Left lobe of liver (tissue), 2 donors: ENCODE measurements at places on chromosomes 5 and 9. TPM values are rescaled to one million over a fixed set of nuclear protein-coding genes. Genes with fewer than 3 reads are reported as not detected.

FBXL7 gene
- total RNA-seq = 1.1 TPM

ADAMTS19 gene
- 0.23 TPM for total RNA-seq

PRDM9 gene
- 0.08 TPM for total RNA-seq

GRCh38 chr9:123514766-123515165 is 158.8 kb downstream of the CRB2 start:
- no peak for DNase-seq

DNA sequence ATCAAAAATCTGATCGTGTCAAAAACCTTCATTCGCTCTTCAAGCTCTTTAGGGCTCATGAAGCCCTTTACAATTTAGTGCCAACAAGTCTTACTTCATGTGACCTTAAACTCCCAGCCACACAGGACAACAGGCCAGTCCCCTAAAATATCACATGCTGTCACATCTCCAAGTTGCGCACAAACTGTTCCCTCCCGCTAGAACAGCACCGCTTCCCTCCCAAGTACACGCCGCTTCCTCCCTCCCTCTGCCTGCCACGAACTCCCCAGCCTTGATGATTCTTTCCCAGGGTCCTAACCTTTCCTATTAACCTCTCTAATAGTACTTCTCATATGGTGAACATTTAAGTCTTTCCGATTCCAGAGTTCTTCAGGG is 91.2 kb downstream of the TLE1 start:
- no peak for DNase-seq

GRCh38 chr9:131739959-131740648 is at the start of gene RAPGEF1:
Gene RAPGEF1, minus strand, starts transcription at chr9:131740076. Its CDS starts 246 bp downstream, at chr9:131739830.
- peak; percentile 81 for DNase-seq

DNA sequence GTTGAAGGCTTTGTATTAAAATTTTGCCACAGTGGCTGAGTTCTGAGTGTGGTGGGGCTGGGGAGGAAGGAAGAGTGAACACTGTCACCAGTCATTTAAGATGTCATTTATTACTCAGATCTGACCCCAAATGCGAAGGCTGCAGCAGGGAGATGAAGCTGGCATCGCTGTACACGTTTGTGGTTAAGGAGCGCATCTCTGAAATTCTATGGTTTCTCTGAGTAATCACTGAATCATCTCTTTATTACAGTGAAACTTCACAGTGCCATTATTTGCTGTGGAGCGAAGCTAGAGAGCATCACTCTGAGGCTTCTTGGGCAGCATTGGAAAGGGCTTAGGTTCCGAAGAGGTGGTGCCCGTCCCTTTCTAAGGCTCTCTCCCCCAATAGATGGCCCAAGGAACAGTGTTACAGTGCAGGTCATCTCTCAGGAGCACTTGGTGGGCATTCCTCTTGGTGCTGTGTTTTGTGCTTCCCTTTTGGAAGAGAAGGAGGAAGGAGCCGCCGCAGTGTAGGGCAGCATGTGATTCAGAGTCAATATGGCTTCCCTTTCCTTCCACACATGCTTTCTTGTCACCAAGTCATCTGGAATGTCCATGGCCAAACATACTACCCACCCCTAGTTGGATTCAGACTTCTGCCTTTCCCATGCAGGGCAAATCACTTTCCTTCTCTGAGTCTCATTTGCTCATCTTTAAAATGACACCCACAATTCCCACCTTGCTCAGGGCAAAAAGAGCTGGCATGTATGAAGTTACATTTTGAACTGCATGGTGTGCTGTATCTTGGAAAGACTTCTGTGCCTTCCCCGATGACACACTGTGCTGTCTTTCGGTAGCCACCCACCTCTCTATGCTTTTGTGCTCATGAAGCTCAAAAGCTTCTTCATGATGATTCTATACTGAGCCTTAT is 9.3 kb upstream of the TEX48 start:
- DNase-seq = no peak

GRCh38 chr5:124071039-124071438 is 559.1 kb downstream of the CSNK1G3 start:
- DNase-seq = no peak

- no peak for DNase-seq
These were observed 31.1 kb downstream of the FBXW11 start for GRCh38 chr5:171975262-171975876.

GRCh38 chr9:96646081-96646991 is 8.8 kb downstream of the PRXL2C start:
- DNase-seq = no peak
